Suprapubic skin (tissue), 4 donors: ENCODE measurements at places on chromosomes 1 and 21. TPM values are rescaled to one million over a fixed set of nuclear protein-coding genes. Genes with fewer than 3 reads are reported as not detected.

The GREM2 gene
- 0.32 TPM for total RNA-seq

GRCh38 chr1:98870959-98871903, 133.4 kb downstream of the PLPPR5 start:
- no peak for DNase-seq

The BCAN gene
- 30.2 TPM for total RNA-seq

The SSR2 gene
- total RNA-seq = 278 TPM

DNA sequence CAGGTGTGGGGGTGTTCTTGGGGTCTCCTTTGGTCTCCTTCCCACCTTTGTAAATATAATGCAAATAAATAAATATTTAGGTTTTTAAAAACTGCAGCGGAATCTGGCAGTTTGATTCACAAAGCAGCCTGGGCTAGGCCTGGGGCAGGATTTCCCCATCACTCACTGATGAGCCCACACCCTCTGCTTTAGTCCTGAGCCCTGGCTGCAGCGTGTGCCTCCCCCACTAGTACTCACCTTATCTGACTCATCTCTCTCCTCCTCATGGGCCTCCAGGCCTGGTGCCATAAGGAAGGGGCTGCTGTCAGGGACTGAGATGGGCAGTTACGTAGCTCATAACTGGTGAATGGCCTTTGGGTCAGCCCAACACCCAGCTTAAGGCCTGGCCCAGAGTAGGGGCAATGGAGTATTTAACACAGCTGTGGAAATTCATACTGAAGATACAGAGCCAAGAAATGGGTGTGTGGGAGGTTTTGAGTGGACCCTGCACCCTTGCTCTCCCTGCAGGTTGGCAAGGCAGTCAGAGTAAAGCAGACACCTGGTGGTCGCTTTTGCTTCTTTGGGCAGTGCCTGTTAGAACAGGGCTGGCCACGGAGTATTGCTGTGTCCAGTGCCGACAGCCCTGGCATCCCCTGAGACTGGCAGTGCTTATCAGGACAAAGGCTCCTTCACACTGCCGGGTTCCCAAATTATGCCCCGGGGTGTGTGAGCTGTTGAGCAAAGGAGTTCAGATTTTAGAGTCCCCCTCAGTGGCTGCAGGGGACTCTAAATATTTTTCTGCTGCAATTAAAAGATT, 39.7 kb downstream of the AZIN2 start:
- DNase-seq = no peak

- no peak for DNase-seq
Measured at GRCh38 chr21:46202592-46203202, 18.4 kb upstream of the SPATC1L start.

The FAM163A gene
- total RNA-seq = not detected

DNA sequence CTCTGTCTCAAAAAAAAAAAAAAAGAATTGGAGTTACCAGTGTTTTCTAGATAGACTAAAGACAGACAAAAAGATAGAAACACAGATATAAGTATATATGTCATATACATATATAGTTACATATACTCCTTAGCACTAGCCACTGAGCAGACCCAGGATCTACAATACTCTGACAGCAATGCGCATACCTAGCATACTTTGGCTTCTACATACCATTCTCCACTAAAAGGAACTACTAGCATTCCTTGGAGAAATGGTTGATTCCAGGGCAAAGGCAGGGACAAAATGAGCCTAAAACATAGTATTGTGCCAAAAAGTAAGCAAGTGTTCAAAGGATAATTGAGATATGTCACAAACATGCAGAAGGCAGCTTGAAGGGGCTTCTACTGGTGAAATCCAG, 22.7 kb downstream of the SYNJ1 start:
- DNase-seq = no peak

GRCh38 chr1:157202331-157202730, 64.1 kb upstream of the ETV3 start:
- no peak for DNase-seq

DNA sequence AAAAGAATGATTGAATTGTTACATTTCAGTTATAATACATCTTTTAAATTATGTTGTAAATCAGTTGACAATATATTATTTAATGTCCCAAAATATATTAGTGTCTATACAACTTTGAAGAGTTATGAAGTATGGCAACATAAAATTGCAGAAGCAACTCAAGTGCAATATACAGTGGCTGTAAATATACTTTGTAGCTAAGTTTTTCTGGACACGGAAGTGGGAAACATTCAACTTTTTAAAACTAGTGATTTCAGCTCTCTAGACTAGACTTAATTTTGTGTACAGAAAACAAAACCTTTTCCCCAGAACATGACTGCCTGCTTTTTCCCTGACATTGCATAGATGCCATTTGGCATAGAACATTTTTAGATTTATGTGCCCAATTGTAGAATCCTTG, 29.5 kb upstream of the ABCG1 start:
- no peak for DNase-seq

The VANGL2 gene
- total RNA-seq = 22.3 TPM

GRCh38 chr1:154453161-154453560, 48.0 kb downstream of the IL6R start:
- no peak for DNase-seq

DNA sequence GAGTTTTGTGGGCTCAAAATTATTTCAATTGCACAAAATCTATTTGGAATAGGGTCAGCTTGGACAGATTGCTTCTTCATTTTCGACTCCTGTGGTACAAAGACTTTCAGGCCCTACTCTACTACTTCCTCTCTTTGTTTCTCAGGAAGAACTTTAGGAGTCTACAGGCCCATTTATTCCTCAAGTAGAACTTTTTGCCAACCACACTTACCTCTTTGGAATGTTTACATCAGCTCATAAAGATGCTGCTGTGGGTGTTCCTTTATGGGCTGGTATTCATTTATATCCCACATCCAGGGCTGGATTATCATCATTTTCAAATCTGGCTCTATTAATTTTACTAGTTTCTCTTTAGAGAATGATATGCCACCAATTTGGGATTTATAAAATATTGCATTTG, 46.3 kb upstream of the TNFSF18 start:
- no peak for DNase-seq

The ARHGEF10L gene
- total RNA-seq = 97.7 TPM
